Neural progenitor cell (in vitro differentiated cells): ENCODE measurements at places on chromosomes 5 and 9. TPM values are rescaled to one million over a fixed set of nuclear protein-coding genes. Genes with fewer than 3 reads are reported as not detected.

The MOCS2 gene
- 29.9 and 34.7 TPM in 2 replicates for total RNA-seq

The CSNK1A1 gene
- total RNA-seq: 271 and 335 TPM in 2 replicates

GRCh38 chr9:20753761-20754160 lies 69.7 kb downstream of the FOCAD start:
- DNase-seq: no peak

The AUH gene
- total RNA-seq: 17.3 and 22.8 TPM in 2 replicates

GRCh38 chr9:95065224-95065623 lies 252.3 kb downstream of the FANCC start:
- DNase-seq: no peak

DNA sequence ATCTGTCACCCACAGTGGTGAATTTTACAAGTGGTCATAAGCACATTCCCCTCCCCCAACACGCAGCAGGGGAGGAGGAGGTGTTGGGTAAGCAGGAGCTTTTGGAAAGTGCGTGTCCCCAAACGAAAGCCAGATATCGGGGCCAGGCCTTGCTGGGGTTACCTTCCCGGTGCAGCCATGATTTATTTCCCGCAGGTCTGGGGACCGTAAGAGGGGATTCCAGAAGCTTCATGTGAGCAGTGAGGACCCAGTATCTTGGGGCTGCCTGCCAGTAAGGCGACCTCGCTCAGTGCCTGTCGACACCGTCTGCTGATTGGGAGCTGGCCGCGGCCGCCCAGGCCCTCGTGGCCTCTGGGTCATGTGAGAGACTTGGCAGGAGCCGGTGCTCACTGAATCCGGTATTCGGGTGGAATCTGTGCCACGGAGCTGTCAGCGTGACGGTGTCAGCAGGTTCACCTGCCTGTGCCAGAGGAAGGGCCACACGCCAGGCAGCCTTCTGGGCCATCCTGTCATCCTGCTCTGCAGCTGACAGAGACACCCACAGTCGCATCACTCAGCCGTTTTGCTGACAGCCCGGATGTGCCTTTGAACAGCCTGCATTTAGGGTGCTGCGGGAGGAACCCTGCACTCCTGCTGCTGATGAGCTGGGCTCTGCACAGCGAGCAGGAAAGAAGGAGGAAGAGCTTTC lies 37.3 kb downstream of the SEC61B start:
- no peak for DNase-seq

GRCh38 chr9:99134893-99135341 lies 30.0 kb downstream of the TGFBR1 start:
- DNase-seq: no peak

DNA sequence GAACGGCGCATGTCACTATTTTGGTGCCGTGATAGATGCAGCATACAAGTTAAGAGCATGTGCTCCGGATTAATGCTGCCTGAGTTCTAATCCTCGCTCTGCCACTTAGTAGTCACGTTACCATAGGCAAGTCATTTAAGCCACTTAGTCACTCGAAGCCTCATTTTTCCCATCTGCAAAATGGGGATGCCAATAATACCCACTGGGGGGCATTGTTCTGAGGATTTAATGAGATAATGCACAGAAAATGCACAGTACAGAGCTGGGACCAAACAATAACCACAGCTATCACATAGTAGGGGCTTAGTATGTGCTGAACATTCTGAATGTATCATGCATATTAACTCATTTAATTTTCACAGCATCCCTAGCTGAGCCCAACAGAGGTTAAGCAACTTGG lies 9.1 kb downstream of the NIPAL4 start:
- DNase-seq: no peak

DNA sequence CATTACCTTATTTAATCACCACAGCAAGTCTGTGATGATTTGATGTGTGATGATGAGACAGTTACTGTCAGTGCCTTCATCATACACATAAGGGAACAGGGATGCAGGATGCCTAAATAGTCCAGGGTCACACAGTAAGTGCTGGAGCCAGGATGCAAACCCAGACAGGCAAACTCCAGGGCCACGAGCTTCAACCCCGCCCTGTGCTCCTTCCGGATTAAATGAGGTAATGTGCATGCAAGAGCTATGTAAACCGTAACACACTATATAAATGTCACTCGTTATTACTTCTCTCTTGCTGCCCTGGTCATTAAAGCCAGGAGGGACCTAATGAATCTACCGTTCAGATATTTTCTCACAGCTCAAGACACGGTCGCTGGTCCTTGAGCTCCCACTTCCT lies 12.8 kb downstream of the SMIM23 start:
- no peak for DNase-seq

The SNCAIP gene
- 4.8 and 5.4 TPM in 2 replicates for total RNA-seq

GRCh38 chr5:145163876-145164275 lies 671.3 kb downstream of the PRELID2 start:
- DNase-seq: no peak

GRCh38 chr9:19145881-19146280 lies 18.6 kb upstream of the PLIN2 start:
- no peak for DNase-seq

DNA sequence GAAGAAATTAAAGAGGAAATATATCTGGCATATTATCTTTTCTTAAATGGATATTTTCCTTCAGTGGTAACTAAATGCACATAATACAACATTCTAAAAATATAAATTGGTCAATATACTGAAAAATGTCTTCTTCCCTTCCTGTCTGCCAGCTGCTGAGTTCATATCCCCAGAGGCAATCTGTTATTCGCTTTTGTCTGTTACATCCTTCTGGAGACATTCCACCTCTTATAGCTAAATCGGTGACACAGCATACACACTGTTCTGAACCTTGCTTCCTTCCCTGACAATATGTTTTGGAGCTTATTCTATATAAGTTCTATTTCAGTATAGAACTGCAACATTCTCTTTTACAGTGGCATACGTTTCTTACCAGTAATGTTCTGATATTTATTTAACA lies 147.8 kb downstream of the TENT4A start:
- DNase-seq: no peak

DNA sequence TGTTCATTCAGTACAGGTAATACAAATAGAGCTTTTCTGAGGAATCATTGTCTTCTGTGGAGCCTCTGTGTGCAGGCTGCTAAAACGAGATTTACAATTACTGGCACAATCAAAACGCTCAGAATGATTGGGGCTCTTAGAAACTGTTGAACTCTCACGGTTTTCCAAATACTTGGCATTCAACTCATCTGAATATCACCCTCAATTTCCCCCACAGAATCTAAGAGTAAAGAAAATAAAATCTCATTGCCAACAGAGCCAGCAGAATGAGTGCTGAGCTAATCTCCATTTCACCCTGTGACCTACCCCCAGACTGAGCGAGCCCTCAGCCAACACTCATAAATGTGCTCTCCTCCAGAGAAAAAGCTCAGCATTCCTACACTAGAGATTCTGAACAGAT lies 35.3 kb upstream of the TMED7 start:
- DNase-seq: no peak

DNA sequence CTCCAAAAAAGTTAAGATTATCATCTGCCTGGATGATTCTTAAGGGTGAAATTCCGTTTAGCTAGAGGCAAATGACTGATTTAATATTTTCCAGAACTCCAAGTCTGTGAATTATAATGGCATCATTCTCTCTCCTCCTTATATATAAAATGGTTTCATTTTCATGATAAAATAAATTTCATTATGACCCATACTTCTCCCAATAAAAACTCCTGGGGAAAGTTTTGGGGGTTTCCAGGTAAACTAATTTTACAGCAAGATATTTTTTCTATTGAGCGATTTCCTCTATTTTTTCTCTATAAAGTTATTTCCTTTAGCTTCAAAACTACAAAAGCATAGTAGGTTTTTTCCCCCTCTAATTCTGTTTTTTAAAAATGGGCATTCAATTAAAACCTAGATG lies 7.6 kb upstream of the OTULIN start:
- DNase-seq: no peak

The ARSI gene
- 4.2 and 13.1 TPM in 2 replicates for total RNA-seq
